ENCODE measurements at places on chromosomes 2 and 18.

DNA sequence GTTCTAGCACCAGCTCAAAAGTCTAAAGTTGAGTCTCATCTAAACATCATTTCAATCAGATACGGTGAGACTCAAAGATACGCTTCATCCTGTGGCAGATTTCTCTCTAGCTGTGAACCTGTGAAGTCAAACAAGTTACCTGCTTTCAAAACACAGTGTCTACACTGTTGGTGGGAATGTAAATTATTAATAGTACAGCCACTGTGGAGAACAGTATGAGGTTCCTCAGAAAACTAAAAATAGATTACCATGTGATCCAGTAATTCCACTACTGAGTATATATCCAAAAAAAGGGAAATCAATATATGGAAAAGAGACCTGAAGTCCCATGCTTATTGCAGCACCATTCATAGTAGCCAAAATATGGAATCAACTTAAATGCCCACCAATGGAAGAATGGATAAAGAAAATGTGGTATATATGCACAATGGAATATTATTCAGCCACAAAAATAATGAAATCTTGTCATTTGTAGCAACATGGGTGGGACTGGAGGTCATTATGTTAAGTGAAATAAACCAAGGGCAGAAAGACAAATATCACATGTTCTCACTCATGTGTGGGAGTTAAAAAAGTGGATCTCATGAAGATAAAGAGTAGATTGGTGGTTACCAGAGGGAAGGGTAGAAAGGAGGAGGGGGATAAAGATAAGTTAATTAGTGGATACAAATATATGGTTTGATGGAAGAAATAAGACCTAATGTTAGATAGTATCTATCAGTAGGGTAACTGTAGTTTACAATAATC lies 11.7 kb downstream of the UBR3 start:
- no peak for DNase-seq

DNA sequence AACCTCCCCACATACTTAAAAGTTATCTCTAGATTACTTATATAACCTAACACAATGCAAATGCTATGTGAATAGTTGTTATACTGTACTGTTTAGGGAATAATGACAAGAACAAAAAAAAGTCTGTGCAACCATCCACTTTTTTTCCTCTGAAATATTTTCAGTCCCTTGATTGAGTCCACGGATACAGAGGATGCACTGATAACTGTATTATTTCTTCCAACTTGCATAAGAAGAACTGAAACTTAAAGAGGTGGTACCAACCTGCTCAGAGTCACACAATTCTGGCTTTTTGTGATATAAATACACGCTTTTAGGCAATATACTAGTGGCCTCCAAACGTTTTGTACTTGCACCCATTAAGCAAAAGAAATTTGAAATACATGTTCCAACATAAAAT lies 1.4 kb downstream of the SMC6 start:
- no peak for DNase-seq

- DNase-seq, result no peak
These were observed 37.8 kb upstream of the KCNF1 start for GRCh38 chr2:10873790-10874437.

- DNase-seq, result no peak
These were observed 26.9 kb downstream of the CENPO start for GRCh38 chr2:24820175-24820513.

DNA sequence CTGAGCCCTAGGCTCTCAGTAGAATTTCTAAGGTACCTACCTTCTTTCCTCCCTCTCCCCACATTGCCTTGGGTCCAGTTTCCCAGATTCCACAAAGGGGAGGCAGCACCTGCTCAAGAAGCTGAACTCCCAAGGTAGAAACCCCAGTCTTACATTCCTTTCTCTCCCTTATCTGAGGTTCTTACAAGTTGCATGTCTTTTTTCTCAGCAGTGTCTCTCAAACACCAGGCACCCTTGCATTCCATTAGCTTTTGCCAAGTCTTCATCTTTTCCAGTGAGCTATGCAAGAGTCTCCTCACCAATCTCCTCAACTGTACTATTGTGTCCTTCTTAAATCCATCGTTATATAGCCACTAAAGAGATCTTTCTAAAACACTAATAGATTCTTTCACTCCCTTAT lies 4.1 kb upstream of the NT5C1B start:
- no peak for DNase-seq

- no peak for DNase-seq
These were observed 173.0 kb downstream of the PTGR3 start for GRCh38 chr18:75035928-75036327.

- peak; percentile 68 for DNase-seq
These were observed 1.0 kb downstream of the CXCR4 start for GRCh38 chr2:136116813-136117390.

GRCh38 chr2:71801969-71802368 lies 345.7 kb downstream of the CYP26B1 start:
- peak; percentile 7 for DNase-seq

DNA sequence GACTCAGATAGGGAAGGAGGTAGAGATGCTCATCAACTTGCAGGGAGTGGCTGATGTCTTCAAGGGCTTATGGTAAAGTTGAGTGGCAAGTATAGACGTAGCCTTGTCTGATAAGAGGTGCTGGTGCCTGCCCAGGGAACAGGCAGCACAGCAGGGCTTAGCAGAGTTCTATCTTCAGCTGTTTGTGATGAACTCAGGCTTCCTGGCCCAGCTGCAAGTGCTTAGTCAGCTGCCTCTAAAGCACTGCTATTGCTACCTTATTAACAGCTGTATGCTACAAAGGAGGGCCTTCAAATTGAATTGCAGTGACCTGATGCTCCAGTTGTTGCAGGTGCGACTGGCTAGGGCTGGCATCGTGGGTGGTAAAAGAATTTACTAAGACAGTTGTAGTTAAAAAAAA lies 82.1 kb downstream of the TSN start:
- DNase-seq, result no peak

GRCh38 chr2:239934571-239935171 lies 90.5 kb downstream of the NDUFA10 start:
- DNase-seq, result peak; percentile 66

DNA sequence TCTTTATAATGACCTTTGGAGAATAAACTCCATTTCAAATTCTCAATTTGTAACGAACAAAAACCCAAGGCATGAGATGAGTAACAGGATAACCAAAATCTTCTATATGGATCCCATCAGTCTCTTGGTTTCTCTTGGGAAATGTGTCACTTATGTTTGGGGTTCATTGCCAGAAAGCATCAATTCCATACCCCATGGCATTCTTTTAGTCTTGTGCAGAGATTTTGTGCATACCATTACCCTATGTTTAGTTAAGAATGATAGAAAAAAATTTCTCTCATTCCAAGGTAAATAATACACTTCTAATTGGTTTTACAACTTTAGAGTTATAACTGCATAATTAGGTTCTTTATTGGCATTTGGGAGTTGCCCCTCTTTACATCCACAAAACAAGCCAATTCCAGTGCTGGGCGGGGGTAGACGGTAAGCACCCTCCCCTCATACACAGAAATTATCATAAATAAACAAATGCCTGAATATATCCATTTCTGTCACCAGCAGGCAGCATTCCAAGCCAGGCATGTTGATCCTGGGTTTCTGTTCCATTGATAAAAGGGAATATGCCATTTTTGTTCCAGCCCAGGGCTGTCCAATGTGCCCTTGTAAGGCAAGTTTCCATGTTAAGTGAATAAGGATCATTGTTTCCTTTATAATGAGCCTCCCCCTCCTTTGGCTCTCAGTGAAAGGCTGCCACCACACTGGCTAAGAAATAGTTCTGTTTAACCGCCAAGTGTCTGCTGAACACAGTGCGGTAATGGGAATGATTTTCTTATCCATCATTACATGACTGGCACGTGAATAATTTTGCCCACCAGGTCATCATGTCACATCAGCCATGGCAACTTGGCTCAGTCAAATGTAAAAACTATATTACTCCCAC lies 680.1 kb upstream of the ZEB2 start:
- DNase-seq, result no peak

DNA sequence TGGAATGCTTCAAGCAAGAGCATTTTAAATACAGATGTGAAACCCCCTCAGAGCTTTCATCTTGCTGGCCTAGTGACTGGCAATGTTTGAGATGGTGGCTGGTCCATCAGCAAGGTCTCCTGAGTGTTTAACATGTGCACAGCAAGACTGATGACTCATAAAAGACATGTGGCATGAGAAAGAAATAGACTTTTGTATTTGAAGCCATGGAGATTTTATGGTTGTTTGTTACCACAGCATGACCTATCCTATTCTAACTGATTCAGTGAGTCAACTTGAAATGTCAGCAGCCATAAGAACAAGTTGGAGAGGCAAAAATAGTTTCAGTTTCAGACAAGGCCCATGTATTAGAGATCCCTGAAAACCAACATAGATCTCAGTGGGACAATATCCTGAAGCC lies 154.7 kb upstream of the LYPD1 start:
- no peak for DNase-seq

- DNase-seq, result no peak
These were observed 255.0 kb downstream of the TRIB2 start for GRCh38 chr2:12971581-12972365.

GRCh38 chr2:63424329-63425078 lies 163.8 kb downstream of the WDPCP start:
- DNase-seq, result peak; percentile 44

- no peak for DNase-seq
These were observed 329.3 kb downstream of the TXNL1 start for GRCh38 chr18:56309104-56309503.

DNA sequence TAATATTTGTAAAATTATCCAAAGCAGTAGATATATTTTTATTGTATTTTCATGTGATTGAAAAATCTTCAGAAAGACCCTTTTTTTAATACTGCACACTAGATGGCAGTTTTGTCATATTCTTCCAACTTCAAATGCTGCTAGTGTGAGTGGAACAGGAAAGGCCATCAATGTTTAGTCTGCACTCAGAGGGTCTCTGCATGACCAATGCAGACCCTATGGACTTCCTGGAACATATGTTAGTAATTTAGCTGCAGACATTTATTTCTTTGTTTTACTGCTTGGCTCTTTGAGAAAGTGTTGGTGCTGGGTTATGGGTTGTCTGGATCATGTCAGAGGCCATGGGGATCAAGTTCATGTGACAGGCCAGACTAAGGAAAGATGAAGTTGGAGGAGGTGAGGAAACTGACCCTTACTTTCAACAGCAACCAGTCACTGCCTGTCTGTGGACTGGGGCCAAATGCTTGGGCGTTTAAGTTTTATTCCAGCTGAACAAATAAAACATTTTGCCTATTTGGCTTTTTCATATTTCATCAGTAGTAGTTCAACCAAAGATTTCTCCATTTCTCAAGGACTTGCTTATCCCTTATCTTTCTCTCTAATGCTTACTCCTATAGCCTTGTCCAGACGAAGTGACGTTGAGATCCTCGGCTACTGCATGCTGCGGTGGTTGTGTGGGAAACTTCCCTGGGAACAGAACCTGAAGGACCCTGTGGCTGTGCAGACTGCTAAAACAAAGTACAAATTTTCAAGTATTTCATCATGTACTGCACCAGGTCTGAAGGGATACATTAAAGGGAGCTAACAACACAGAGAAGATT lies 84.8 kb downstream of the VRK2 start:
- DNase-seq, result no peak

GRCh38 chr2:183530333-183530901 lies 406.2 kb downstream of the NUP35 start:
- no peak for DNase-seq

Measured in activated naive CD4-positive, alpha-beta T cell treated with anti-CD3 and anti-CD28 coated beads, Interleukin-2, amount 50 U/mL, for 72 hours (primary cell).